GDM1 (cell line): ENCODE measurements at places on chromosomes 11 and 22.
A peak's percentile ranks its signal among the peaks of the same experiment; 100 is the strongest.

- DNase-seq: no peak
These were observed 16.6 kb downstream of the CYB5R2 start for GRCh38 chr11:7656704-7657103.

DNA sequence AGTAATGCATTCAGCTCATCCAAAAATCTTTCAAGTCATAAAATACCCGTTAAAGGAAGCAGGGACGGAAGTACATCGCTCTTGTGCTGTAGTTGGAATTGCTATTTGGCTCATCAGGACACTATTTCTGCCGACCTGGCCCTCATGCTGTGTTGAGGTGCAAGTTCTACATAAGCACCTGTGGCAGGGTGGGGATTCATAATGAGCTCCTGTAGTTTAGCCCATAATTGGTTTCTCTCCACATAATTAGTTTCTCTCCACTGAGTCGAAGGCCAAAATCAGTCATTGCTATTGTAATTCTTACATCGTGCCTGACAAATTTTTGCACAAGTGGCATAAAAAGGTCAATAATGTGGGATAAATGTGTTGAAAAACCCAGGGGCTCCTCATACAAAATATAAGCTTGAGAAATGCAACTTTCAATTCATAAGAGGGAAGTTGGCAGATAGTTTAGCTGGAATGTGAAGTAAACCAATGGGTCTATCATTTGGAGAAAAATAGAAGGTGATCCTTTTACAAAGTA lies 14.9 kb upstream of the ISX start:
- no peak for DNase-seq

DNA sequence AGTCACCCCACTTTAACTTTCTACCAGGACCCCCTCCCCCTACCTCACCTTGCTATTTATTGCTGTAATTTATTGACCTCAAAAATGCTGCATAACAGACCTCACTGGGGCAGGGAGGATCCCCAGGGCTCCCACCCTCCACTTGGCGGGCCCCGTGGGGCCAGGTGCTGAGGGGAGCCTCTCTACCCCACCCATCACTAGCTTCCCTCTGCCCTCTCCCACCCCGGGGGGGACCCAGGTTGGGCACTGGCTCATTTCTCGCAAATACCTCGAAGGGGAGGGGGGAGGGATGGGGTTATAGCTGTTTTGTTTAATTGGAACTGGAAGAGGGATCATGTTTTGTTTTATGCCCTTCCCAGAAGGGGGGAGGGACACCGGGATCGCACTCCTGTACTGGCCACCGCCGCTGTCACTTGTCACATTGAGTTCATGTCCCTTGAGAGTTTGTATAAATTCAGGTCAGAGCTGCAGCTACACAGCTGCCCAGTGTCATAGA lies 16.3 kb upstream of the TMEM191C start:
- DNase-seq: no peak

GRCh38 chr22:22520667-22521602 lies 865 bp upstream of the ZNF280A start:
- no peak for DNase-seq

DNA sequence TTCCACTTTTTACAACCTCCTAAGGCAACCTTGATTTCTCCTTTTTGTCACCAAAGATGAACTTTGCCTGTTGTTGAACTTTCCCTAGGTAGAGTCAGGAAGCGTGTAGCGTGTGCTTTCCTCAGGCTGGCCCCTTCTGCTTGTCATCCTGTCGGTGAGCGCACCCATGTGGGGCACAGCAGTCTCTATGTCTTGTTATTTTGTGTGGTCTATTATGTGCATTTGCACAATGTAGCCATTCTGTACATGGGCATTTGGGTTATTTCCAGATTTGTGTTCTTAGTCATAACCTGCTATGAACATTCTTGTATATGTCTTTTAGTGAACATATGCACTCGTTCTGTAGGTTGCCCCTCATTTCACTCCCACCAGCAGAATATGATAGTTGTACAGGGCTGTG lies 34.9 kb downstream of the CABIN1 start:
- DNase-seq: no peak

GRCh38 chr11:71937826-71938225 lies 9.0 kb downstream of the RNF121 start:
- no peak for DNase-seq

DNA sequence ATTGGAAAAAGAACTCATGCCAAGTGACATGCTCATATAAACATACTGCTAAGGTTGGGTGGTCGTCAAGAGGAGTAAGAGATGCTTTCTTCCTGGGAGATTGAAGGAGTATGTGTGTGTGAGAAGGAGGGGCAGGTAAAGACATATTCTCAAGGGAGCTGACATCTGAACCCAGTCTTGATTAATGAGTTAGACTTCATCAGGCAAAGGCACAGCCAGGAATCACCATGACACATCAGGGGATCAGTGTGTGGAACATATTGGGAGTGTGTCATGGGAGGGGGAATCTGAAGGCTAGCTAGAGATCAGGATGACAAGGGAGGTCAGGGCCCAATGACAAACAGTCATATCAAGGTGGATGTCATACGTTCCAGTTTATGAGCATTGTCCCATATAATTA lies 14.9 kb downstream of the CNTF start:
- no peak for DNase-seq

GRCh38 chr22:37088108-37088605 lies 21.4 kb downstream of the TMPRSS6 start:
- DNase-seq: no peak

DNA sequence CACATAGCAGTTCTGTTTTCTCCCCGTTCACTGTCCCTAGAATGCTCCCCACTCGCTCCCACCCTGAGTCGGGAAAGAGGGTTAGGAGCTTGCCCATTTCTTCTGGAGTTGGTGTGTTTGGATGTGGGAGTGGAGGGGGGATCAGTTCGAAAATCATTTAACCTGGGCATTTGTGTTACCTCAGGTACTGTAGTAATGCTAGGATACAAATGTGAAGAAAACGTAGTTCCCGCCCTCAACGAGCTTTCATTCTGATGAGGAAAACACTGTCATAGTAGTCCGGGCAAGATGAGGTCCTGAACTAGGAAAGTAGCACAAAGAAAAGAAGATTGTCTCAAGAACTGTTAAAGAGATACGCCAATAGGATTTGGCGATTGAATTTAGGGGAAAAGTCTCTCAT lies 539 bp downstream of the SDHD start:
- DNase-seq: no peak

- DNase-seq: no peak
These were observed 126.8 kb downstream of the SWAP70 start for GRCh38 chr11:9790703-9791102.

DNA sequence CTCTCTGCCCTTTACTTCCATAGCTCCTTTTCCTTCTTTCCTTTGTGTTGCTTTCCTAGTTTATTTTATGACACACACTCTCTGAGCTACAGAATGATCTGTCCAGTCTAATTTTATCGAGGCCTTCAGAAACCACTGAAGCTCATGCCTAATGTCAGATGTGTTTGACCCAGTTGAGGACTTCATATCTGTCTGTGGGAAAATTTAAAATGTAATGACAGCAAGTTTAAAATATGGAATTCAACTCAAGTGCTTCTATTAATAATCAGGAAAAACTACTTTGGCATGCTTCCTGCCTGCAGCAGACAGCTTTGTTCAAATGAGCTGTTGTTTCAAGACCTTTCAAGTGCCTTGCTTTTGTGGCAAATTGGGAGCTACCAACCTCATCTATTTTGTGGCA lies 261.8 kb upstream of the MTNR1B start:
- DNase-seq: no peak

DNA sequence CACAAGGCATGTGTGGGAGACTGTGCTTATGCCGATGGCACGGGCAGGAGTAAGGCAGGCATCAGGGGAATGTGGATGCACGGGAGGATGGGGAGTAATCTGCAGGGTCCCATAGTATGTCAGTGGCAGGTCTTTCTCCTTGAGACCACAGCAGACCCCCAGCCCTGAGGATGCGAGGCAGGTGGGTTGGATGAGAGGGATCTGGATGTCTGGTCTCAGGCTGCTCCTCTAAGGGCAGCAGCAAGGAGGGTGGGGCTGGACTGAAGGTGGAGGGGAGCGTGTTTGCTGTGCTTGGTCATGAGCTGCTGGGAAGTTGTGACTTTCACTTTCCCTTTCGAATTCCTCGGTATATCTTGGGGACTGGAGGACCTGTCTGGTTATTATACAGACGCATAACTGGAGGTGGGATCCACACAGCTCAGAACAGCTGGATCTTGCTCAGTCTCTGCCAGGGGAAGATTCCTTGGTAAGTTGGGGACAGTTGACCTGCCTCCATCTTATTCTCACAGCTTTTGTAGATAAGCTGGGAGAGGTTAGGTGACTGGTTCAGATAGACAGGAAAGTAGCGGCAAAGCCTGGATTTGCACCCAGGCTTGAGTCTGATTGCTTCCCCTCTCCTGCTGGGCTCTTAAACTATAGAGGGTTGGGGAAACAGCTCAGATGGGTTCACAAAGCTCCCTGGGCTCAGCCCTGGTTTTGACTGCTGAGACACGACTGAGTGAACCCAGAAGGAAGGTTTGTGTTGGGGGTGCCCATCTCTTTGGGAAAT lies at the start of gene APOL1:
Gene APOL1 (plus strand): TSS at position 380 of the 769 bp plus-strand sequence. CDS start 1,823 bp downstream, outside the sequence.
- peak; percentile 44 for DNase-seq

DNA sequence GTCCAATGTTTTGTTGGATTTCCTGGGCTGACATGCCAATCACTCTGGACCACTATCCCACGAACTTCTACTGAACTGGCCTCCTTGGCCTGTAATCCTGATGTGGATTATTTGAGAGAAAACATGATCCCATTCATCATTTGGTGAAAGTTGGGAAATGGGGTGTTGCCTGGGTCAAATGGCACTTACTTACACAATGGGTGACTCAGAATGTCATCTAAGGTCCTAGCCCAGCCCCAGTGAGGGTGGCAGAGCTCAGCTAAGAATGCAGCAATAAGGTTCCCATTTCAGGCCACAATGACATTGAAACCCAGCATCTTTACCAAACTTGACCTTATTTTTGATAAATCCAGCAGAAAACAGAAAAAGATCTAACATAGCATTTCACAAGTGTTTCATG lies 8.0 kb upstream of the DSCAML1 start:
- DNase-seq: no peak

GRCh38 chr11:748007-748359 lies 719 bp downstream of the TALDO1 start:
- no peak for DNase-seq

- DNase-seq: no peak
These were observed 222.5 kb downstream of the DSCAML1 start for GRCh38 chr11:117574551-117574950.

DNA sequence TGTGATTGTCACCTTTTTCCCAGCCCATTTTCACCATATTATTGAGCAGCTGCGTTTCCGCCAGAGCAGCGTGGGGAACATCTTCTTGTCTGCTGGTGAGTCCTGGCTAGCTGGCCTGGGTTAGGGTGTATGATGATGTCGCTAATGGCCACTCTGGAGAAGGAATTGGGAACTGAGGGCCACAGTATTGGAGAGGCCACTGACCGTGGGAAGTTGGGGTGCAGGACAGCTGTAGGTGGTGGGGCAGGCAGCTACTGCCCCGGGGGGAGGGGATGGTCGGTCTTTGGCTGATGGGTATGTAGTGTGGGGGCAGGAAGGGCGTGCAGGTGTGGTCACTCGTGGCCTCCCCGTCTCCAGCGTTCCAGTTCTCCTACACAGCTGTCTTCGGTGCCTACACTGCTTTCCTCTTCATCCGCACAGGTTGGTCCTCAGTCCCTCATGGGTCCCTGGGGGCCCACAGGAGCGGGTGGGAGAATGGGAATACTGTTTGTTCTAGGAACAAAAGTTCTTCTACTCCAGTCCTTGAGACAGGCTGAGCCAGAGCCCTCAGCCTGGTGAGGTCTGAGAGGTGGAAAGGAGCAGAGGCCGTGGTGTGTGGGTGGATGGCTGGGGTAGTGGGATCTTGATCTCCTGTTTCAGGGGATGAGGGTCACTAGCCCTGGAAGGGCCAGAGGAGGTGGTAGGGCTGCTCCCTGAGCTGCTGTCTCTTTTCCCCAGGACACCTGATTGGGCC lies 2.1 kb downstream of the RCE1 start:
- no peak for DNase-seq

GRCh38 chr11:1574238-1574932 lies 2.3 kb upstream of the DUSP8 start:
- DNase-seq: no peak

DNA sequence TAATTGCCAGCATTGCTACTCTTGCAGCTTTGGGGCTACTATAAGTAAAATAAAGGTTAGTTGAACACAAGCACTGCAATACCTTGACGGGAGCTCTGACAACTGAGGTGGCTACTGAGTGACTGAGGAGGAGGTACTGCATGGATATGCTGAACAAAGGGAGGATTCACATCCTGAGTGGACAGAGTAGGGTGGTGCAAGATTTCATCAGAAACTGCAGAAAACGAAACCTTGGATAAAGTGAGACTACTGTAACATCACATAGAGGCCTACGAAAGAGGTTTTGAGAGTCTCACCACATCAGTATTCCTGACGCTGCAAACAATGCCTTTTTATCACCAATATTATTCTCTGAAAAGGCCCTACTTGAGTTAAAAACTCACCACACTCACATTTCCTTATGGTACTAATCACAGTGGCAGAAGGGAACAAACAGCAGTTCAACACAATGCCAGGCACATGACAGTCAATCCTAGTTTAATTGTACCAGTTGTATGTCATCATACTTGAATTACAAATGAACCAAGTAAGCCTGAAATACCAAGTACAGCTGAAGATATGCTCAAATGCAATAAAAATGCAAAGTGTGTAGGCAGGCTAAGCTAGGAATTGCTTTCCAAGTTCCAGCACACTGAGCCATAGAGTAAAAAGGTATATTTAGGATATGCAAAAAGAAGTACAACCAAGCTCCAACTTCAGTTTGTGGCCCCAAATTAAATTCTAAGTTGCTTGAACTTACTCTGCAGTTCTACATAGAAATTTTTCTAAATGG lies 4.0 kb upstream of the GPR83 start:
- no peak for DNase-seq

- no peak for DNase-seq
These were observed 38.3 kb upstream of the CXCR5 start for GRCh38 chr11:118845369-118845768.

DNA sequence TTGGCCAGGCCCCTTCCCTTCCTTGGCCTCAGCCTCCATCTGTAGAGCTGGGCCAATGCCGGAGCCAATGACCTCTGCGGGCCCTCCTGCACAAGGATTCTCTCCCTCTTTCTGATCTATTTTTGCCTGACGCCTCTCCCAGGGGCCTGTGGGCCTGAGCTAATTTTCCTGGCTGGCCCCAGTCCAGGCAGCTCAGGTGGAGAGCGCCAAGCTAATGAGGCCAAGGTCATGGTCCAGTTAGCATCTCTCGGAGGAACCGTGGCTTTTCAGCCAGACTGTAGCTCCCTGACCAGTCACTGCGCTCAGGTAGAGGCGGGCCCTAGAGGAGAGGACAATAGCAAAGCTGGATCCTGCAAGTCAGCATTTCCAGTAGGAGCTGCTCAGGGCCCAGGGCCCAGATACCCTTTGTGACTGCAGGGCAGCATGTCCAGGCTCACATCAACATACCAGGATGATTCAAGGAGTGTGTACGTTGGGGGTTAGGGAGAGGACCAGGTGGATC lies 43.5 kb downstream of the APOL3 start:
- DNase-seq: no peak

- DNase-seq: peak; percentile 44
These were observed 8.3 kb downstream of the NDUFV1 start for GRCh38 chr11:67614730-67615714.

GRCh38 chr11:33063326-33063881 lies 24.0 kb downstream of the TCP11L1 start:
- DNase-seq: peak; percentile 59
